ENCODE measurements at places on chromosomes 3 and 15.

- no peak for DNase-seq
Observed at GRCh38 chr15:76286271-76286879, 24.9 kb downstream of the ETFA start.

DNA sequence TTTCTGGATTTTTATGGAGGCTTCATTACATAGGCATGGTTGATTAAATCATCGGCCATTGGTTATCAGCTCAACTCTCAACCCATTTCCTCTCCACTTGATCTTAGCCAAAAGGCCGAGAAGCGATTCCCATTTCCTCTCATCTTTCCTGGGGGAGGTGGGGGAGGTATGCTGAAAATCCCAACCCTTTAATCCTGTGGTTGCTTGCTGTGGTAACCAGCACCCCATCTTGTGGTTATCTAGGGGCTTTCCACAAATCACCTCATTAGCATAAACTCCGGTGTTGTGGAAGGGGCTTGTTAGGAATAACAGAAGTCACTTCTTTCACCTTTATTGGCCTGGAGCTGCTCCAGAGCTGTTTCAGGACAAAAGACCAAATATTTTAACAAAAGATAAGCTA is 20.9 kb downstream of the PDE8A start:
- DNase-seq = no peak

- DNase-seq = no peak
Observed at GRCh38 chr3:193720169-193720568, 127.2 kb downstream of the OPA1 start.

- no peak for DNase-seq
Observed at GRCh38 chr3:5205165-5205941, 17.8 kb downstream of the EDEM1 start.

DNA sequence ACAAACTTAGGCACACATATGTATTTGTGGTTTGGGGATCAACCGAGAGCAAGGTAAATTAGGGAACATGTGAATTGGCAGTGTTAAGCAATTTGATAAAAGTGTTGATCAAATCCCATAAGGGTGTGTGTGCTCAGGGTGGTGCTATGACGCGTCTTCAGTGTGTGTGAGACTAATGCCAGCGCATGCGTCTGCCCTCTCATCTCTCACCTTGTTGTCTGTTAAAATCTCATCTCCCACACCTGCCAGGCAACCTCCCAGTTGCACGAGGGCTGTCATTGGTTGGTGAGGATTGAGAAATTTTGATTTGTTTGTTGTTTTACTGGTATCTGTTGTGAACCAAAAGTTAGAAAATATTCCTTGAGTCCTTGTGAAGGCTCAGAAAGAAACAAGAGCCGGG is 137.2 kb upstream of the ICE2 start:
- DNase-seq = no peak

DNA sequence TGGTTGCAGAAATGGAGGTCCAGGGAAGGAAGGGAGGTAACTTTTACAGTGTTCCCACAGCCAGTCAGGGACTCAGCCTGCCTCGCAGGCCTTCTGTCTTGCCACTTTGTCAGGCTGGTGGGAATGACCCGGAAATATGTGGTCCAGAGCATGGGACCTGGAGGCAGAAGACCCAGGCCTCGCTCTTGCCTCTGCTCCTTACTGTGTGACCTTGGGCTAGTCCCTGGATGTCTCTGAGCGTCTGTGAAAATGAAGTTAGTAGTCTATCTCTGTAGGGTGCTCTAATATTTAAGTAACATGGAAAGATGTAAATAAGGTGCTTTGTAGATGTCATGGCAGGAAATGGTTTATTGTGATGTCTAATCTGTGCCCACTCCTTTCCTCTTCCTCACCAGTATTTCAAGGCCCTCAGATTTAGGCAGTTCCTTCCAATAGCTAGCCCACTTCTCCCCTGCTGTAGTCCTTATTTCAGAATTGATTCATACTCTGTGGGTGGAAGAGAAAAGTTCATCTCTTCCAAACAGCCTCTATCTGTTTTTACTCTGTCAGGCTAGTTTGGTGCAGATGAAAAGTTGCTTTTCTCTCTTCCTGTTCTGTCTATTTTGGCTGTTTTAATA is 9.1 kb downstream of the CORO2B start:
- DNase-seq = no peak

DNA sequence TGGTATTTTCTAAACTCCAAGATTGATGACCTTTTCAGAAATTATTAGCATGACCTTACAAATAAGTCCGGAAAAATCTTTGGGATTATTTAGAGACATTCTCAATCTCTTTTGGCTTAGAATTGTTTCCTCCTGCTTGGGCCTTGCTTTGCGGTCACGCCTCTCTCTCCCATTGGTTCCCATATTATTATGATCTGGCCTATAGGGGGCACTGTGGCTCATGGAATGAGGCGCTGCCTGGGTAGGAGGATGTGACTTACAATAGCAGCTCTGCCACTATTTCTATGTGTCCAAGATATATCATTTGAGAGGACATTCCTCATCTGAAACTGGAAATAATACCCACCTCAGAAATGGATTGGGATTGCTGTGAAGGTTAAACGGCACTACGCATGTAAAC is 464.9 kb downstream of the MFSD1 start:
- DNase-seq = no peak

DNA sequence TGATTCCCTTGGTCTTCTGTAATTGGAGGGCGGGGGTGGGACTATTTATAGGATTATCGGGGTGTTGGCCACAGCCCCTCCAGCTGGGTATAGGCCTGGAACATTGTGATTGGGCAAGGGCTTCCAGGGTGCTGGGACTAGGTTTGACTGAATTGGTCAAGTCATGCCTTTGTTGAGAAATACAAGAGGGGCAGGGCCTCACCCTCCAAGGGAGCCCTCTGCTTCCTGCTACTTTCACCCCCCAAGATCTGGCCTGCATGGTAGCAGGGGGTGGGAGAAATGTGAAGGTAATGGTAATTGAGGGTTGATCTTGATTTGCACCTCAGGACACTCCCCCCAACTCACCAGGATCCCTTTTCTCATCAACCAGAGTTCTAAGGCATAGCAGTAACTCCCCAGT is 25.2 kb downstream of the TRIM71 start:
- DNase-seq = no peak

DNA sequence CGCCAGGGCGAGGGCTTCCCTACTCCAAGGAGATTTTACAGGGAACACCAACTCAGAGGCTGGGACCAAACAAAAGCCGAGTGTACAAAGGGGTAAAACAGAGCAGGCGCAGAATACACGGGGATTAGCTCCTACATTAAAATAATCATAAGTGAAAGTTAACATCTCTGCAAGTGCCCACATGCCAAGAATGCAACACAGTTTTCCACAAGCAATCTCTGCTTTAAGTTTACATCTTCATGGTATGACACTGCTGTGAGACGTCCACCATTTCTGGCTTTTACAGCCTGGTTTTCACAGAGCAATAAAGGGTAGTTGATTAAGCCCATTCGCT is 500 bp upstream of the VGLL3 start:
- no peak for DNase-seq

DNA sequence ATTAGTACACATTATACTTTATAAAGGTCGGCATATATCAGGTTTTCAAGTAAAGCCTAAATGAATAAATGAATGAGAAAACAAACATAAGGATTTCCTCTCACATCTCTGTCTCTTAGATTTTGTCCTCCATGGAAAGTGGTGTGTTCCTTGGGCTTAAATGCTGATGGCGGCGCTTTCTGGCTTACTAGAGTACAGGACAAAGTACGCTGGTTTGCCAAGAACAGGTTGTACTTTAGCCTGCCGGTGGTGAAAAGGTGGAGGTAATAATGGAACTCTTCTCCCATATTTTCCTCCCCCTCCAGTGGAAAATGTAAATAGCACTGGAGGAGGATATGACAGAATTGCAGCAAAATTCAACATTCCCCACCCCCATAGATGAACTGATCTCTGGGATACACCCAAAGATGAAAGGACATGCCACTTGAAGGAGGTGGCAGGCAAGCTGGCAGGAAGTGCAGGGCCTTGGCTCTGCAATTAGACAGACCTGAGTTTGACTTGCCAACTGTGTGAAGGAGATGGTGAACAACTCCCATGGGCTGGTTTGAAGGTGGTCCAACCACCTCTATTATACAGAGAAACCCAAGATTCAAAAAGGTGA is 29.3 kb downstream of the CEP152 start:
- no peak for DNase-seq

GRCh38 chr3:14301558-14301957 is 100.8 kb upstream of the SLC6A6 start:
- no peak for DNase-seq

- DNase-seq = peak; percentile 63
Observed at GRCh38 chr3:52216585-52217408, 8.6 kb downstream of the TLR9 start.

DNA sequence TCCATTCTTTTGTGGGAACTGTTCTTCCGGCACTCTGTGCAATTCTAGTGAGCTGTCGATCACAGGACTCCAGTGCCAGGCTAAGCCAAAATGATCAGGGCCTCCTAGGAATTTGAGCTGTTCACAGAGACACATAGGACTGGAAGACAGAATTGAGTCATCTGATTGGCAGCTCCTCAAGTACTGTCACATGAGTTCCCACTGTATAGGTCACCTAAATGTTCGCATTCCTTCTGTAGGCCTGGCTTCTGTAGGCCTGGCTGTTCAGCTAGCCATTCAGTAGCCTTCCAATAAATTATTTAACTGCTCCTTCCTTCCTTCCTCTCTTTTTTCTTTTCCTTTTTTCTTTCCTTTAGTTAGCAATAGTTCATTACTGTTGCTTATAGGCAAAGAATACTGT is 4.3 kb downstream of the PROS1 start:
- no peak for DNase-seq

DNA sequence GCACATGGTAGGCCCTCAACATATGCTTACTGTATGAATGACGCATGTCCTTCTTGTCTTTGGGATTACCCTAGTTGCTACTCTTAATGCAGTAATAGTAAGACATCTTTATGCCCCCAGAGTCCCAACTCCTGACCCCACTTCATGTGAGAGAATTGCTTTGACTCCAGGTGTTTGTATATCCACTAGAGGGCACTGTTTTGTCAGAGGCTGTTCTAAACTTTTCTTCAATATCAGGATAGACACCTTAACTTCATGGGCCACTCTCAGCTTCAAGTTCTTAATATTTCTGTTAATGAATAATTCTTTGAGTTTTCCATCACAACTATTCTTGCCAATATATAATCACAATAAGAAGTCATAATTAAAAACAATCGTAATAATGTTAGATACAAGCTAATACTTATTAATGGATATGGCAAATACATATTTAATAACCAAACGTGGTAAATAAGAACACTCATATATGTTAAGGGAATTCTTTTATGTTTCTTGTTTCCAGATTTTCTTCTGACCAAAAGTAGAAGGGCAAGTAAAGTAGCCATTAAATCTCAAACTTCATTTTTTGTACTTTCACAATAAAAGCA is 337.2 kb upstream of the DNAJC19 start:
- DNase-seq = no peak

- DNase-seq = no peak
Observed at GRCh38 chr3:39531066-39531465, 63.6 kb downstream of the MOBP start.

GRCh38 chr15:90620379-90621067 is 90.8 kb downstream of the CRTC3 start:
- DNase-seq = no peak

GRCh38 chr3:66538390-66538789 is 37.6 kb upstream of the LRIG1 start:
- no peak for DNase-seq

- DNase-seq = no peak
Observed at GRCh38 chr15:58374147-58374546, 57.6 kb upstream of the LIPC start.

DNA sequence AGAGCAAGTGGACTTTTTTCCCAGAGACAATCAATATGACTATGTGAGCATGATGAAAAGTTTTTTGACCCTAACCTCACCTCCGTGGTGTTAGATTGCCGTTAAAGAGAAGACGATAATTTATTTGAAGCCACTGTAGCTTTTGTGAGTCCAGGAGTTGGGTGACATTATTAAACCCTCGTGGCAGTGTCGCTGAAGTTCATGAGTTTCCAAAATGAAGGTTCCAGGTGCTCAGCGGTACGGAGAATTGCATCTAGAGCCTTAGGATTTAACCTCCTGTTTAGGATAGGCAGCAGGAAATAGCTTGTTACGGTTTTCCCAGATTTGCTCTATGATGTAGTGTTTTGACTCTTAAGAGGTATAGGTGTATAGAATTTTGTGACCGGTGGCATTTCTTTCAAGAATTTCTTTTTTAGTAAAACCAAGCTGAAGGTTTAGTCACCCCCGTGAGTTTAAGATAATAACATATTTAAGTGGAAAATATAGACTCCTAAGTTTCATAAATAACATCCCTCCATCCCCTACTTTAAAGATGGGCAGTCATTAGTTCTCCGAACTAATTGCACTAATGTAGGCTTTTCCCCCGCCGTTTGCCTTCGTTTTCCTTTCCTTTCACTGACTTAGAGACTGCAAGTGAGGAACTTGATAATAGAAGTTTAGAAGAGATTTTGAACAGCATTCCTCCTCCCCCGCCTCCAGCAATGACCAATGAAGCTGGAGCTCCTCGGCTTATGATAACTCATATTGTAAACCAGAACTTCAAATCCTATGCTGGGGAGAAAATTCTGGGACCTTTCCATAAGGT is 2.0 kb downstream of the SMC4 start:
- peak; percentile 43 for DNase-seq
